ENCODE measurements at places on chromosomes 16 and 17. TPM values are rescaled to one million over a fixed set of nuclear protein-coding genes. Genes with fewer than 3 reads are reported as not detected.

NOTUM gene
- total RNA-seq, result 2.0 TPM

KRTAP9-8 gene
- not detected for total RNA-seq

SLC12A3 gene
- total RNA-seq, result 0.15 TPM

RHBDL1 gene
- total RNA-seq, result 6.6 TPM

CIBAR2 gene
- total RNA-seq, result not detected

HS3ST6 gene
- total RNA-seq, result 3.3 TPM

SAMD14 gene
- total RNA-seq, result 6.9 TPM

AGRP gene
- total RNA-seq, result not detected

DNA sequence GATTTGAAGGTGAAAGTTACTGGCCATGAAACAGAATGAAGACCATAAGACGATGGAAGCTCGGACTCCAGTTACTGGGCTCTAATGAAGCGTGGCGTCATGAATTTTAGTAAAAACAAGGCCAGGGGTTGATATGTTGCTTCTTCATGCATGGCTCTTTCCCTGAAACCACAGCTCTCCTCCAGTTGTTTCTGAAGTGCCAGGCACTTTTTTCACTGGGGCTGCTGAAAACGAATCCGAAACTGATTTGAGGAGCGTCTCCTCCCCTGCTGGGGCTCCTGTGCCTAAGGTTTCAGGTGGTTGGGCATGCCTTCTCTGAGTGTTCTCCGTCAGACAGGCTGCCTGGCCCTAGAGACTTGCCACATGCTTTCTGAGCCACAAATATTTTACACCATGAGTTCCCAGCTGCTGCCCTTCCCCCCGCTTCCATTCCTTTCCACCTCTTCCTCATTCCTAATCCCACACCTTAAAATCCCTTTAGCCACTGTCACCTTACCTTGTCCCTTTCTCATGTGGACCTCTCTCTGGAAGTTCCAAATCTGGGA is 3.7 kb upstream of the MYL4 start:
- DNase-seq, result no peak

GRCh38 chr16:79528338-79528737 is 72.2 kb downstream of the MAF start:
- DNase-seq, result no peak

- no peak for DNase-seq
Measured at GRCh38 chr17:40344421-40345160, 19.9 kb downstream of the GJD3 start.

- DNase-seq, result no peak
Measured at GRCh38 chr16:70735141-70735979, 49.5 kb upstream of the MTSS2 start.

- no peak for DNase-seq
Measured at GRCh38 chr17:82837586-82838320, 2.1 kb downstream of the ZNF750 start.

- DNase-seq, result no peak
Measured at GRCh38 chr16:75701361-75701760, at the start of gene DUXB. Gene DUXB, minus strand, starts transcription at chr16:75701461. Its CDS starts 43 bp downstream, at chr16:75701418.

GRCh38 chr17:77185137-77185536 is 44.4 kb downstream of the SEC14L1 start:
- DNase-seq, result no peak

DNA sequence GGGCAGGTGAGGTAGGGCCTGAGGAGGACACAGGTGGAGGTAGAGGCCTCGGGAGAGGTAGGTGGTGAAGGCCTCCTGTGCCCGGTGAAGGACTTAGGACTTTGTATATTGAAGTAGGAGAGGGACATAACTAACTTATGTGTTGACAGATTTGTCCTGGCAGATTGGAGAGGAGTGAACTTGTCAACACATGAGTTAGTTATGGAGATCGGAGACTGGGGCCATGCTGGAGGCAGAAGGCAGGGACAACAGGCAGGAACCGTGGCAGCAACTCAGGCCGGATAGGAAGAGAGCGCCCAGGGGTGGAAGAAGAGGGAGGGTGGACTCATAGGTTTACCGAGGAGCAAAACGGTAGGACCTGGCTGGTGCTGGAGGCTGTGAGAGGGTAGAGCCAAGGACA is 18.4 kb downstream of the GLP2R start:
- DNase-seq, result no peak

- no peak for DNase-seq
Measured at GRCh38 chr16:7339700-7340099, 7.1 kb downstream of the RBFOX1 start.

- no peak for DNase-seq
Measured at GRCh38 chr16:11047057-11047456, 102.7 kb downstream of the CLEC16A start.

DNA sequence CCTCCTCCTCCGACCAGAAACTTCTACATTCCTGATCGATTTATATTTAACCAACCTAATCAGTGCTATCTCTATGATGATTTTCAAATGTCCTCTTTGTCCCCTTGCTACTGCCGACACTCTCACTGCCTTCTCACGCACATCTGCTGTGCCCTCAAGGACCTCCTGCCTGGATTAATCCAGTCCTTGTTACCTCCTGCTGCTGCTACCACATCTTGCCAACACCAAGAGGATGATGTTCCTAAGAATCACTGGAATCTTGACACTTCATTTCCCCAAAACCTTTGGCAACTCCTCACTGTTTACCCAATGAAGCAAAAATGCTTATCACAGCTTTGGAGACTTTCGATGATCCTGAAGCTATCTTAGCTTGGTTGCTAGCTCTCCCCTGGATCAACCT is 287.3 kb upstream of the AXIN2 start:
- DNase-seq, result no peak

DNA sequence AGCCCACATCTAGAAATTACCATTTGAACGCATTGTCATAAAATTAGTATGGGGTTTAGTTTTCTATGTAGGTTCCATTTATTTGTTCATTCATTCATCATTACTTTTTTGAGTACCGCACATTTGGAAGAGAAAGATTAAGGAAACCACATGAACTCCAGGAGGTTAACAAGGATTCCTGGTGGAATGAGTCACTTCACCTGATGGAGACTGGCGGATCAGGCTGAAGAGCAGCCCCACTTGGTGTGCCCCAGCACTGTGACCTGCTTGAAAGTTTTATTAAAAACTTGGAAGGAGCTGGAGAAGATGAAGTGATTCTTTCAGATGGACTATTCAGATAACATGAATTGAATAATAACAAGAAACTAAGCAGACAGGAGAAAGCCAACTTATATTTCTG is 293.6 kb upstream of the CDH11 start:
- DNase-seq, result no peak

DNA sequence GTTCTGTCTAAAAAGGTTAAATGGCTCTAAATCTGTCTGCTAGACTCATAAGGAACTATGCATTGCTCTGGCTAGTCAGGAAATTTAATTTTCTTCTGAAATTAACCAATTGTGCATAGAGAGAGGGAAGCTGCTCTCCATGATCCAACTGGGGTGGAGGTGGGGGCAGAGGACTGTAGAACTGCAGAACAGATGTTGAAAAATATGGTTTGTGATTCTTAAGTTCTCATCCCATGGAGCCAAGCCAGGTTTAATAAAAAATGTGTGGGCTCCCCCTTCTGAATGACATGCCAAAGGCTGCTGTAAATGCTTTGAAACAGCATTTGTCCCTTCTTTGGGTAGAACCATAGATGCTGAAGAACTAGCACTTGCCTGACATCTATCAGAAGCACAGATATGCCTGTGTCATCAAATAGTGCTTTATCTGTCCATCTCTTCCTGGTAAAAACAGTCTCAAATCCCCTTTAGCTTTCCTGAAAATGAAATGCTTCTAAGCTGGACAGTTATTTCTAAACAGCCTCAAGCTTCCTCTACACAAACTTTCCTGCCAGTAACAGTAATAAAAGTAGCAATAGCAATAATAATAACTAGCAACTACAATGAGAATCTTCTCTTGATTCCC is 221.4 kb downstream of the CDH8 start:
- no peak for DNase-seq

DNA sequence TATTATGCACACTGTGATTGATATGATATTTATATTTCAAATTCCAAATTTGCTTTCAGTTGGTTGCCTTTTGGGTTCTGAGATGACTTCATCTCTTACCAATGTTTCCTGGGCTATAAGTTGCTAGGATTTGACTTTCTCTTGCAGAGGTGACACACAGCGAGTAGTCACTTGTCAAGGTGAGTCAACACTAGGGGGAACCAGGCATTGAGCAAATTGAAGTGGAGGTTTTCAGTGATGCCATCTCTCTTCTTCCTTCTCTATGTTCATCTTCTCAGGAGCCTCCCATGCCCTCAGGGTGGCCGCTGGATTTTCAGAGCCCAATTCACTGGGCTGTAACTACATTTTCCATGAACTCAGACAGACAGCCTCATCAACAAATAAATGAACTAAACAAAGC is 6.0 kb upstream of the CPD start:
- DNase-seq, result no peak

DNA sequence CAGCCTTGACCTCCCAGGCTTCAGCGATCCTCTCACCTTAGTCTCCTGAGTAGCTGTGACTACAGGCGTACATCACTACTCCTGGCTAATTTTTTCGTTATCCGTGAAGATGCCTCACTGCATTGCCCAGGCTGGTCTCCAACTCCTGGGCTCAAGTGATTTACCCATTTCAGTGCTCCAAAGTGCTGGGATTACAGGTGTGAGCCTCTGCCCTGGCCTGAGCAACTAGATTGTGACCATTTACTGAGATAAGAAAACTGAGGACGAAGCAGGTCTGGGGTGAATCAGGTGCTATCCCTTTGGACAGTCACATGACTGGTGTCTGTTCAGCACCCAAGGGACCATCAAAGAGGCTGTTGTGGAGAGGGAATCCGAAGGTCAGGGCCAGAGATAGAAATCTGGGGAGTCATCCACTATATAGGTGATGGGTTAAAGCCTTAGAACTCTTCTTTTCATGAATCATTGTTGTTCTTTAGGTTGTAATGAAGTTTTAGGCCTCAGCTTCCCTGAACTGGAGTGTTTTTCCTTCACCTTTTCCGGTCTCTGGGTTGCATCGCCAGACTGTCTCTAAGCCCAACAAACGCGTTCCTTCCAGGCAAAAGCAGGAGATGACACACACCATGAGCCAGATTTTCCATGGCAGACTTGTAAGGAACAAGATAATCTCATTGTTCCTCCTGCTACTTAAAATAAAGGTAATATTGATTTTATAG is 62.5 kb downstream of the FTO start:
- DNase-seq, result no peak

GRCh38 chr17:81680150-81680549 is 3.4 kb downstream of the ARL16 start:
- no peak for DNase-seq

DNA sequence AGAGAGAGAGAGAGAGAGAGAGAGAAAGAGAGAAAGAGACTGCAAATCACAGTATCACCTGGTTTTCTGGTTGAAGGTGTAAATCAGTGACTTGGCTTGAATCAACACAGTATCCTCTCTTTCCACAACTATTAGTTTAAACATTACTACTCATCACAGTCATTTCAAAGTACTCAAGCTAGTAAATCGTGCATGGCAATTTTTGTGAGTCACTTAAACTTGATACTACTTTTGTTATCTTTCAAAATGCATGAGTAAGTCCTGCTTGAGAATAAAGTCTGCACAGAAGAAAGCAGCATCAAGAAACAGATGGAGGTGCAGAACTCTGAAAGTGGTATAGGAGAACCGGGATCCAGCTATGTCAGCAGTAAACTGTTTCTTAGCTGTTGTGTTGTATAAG is 535.4 kb downstream of the CDH8 start:
- no peak for DNase-seq

- DNase-seq, result no peak
Measured at GRCh38 chr16:56360117-56361008, 65.0 kb downstream of the AMFR start.

DNA sequence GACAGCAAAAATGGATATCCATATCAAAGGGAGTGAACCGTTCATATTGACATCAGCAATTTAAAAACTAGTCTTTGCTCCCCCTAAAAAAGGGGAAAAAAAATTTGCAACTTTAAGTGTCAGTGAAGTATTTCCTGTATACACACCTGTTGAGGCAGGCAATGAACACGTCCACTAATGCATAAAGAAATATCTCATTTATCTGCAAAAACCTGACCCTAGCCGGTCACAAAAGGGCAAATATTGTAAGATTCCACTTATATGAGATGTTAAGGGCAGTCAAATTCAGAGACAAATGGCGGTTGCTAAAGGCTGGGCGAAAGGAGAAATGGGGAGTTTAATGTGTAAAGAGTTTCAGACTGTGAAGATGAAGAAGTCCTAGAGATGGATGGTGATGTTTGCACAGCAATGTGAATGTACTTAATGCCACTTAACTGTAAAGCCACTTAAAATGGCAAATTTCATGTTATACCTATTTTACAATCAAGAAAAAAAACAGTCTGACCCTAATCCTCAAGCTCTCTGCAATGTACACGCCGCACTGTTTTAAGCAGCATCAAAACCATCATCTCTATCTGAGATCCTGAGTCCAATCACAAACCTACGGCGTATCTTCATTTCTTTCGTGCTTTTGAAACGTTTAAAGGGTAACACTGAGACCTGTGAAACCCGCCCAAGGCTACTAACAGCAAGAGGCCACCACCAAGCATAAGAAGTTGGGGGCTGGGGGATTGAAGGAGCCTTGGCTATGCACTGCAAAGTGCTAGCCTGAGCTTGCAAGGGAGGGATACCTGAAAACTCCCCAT is 1.1 kb downstream of the PARN start:
- DNase-seq, result no peak

DNA sequence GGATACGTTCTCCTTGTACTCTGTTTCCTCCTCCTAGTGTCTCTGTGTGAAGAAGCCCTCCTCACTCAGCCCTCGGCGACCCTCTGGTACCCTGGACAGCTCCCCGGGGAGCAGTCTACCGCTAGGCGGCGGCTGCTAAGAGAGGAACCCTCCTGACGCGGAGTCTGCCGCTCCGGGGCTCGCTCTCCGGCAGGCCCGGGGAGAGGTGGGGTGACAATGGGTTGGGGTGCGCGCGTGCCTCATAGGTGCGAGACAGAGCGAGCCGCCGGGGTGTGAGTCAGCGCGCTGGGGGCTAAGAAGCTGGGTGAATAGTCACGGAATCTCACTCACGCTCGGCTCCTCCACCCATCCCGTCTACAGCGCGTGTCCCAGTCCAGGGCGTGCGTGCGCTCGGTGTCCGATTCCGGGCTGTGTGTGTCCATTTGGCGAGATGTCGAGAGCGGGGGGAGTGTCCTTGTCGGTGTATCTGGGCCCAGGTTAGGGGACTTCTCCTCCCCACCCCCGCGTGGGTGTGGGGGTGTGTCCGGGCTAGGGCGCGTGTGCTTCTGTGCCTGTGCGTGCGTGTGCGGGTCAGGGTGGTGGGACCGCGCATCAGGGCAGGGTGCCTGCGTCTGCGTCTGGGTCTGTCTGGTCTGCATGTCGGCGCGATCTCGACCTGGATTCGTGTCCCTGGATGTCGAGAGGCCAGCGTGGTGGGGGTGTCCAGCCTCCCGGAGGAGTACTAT is 577 bp upstream of the HS3ST2 start:
- no peak for DNase-seq

DNA sequence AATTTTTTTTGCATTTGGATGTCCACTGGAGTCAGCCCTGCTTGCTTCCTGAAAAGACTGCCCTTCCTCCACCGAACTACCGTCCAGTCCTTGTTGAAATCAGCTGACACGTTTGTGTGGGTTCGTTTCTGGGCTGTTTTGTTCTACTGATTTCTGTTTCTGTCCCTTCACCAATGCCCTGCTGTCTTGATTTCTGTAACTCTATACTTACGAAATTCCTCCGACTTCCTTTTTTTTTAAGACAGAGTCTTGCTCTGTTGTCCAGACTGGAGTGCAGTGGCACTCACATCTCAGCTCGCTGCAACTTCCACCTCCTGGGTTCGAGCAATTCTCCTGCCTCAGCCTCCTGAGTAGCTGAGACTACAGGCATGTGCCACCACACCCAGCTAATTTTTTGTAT is 8.4 kb upstream of the GAA start:
- no peak for DNase-seq

GRCh38 chr16:50274326-50275097 is 8.2 kb downstream of the ADCY7 start:
- no peak for DNase-seq

- no peak for DNase-seq
Measured at GRCh38 chr16:57778658-57779057, 23.6 kb downstream of the KIFC3 start.
